ENCODE measurements at places on chromosomes 4 and X. TPM values are rescaled to one million over a fixed set of nuclear protein-coding genes. Genes with fewer than 3 reads are reported as not detected.

The NIPAL1 gene
- 1.4 TPM for total RNA-seq

The MAGEA8 gene
- total RNA-seq = not detected

The ZNF157 gene
- 0.19 TPM for total RNA-seq

The SMIM10L2A gene
- 2.7 TPM for total RNA-seq

The PASD1 gene
- not detected for total RNA-seq

The H2AZ1 gene
- total RNA-seq = 143 TPM

The MAGEA12 gene
- not detected for total RNA-seq

The MAP9 gene
- total RNA-seq = 4.5 TPM

The ARHGAP36 gene
- not detected for total RNA-seq

The CSAG3 gene
- not detected for total RNA-seq

The PDLIM5 gene
- 841 TPM for total RNA-seq

The TMEM131L gene
- total RNA-seq = 10.9 TPM

The USP17L13 gene
- total RNA-seq = not detected

The TMSB15C gene
- 0.47 TPM for total RNA-seq

The XK gene
- total RNA-seq = 10.1 TPM

The TCEAL2 gene
- total RNA-seq = 20.8 TPM

The SNCA gene
- 23.3 TPM for total RNA-seq

The SPATA18 gene
- 2.2 TPM for total RNA-seq

The GATB gene
- 131 TPM for total RNA-seq

Data from right atrium auricular region (tissue), 2 donors.